Naive B cell (primary cell): ENCODE measurements at places on chromosomes 3 and 15.
A peak's percentile ranks its signal among the peaks of the same experiment; 100 is the strongest.

DNA sequence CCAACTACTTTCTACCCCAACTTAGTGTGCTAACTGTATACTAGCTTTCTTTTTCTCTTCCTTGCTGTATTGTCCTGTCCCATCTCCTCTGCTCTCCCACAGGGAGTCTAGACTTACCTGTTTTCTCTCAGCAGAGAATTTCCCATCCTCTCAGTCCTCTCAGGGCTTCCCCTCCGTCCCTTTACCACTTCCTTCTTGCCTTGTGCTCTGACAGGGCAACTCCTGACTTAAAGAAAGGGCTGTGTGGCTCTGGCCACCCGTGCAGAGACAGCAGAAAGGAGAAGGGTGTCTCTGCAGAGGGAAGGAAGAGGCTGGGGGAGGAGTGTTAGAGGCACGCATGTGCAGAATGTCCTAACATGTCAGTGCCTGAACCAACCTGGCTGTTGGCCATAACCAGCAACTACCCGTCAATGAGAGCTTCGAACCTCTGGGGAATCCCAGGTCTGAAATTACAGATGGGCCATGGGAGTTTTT is at the start of gene GCSAM:
Gene GCSAM, minus strand, starts transcription at position 274 of the 474 bp plus-strand sequence. Its CDS starts 128 bp downstream, at position 146.
- peak; percentile 83 for DNase-seq

GRCh38 chr3:49805897-49806701 is 3.0 kb downstream of the INKA1 start:
- DNase-seq, result peak; percentile 54

- DNase-seq, result no peak
These were observed 46.5 kb downstream of the PTPN9 start for GRCh38 chr15:75532413-75533250.

GRCh38 chr3:100404250-100404548 is 2.9 kb downstream of the LNP1 start:
- DNase-seq, result no peak

DNA sequence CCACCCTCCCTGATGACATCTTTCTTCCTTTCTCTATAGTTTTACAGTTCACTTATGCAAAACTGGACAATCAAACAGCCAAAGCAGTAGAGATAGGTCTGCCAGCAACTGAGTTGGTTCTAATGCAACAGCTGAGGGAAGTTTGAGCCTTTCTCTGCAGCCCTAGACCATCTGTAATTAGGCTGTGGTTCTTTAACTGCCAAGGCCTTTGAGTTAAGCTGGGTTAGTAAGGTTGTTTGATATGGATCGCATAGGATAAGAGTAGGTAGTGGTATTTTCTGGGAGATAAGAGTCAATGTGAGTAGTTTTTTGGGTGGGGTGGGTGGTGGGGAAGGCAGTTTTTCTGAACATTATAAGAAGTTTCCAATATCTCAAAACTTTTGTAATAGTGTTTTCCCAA is 3.0 kb downstream of the RPL39L start:
- DNase-seq, result no peak
